Right cardiac atrium (tissue), 5 donors: ENCODE measurements at places on chromosomes 11 and 22.
A peak's percentile ranks its signal among the peaks of the same experiment; 100 is the strongest.

DNA sequence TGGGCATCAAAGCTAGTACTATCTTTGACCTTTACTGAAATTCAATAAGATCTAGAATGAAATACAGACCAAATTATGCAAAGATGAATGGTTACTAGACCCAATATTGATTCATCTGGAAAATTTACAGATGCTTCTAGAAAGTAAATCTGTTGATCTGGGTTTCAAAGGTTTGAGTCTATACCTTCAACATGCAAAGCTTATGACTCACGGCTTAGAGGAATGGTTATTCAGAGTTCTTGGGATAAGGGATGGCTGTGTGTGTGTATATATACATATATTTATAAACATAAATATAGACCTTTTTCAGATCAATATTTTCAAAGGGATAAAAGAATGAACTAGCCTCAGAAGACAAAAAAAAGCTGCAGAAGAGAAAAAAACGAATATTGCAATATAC lies 1.3 kb downstream of the SPTY2D1 start:
- DNase-seq: no peak

- DNase-seq: peak; percentile 96
These were observed 868 bp downstream of the TSPAN18 start for GRCh38 chr11:44727373-44728287.

DNA sequence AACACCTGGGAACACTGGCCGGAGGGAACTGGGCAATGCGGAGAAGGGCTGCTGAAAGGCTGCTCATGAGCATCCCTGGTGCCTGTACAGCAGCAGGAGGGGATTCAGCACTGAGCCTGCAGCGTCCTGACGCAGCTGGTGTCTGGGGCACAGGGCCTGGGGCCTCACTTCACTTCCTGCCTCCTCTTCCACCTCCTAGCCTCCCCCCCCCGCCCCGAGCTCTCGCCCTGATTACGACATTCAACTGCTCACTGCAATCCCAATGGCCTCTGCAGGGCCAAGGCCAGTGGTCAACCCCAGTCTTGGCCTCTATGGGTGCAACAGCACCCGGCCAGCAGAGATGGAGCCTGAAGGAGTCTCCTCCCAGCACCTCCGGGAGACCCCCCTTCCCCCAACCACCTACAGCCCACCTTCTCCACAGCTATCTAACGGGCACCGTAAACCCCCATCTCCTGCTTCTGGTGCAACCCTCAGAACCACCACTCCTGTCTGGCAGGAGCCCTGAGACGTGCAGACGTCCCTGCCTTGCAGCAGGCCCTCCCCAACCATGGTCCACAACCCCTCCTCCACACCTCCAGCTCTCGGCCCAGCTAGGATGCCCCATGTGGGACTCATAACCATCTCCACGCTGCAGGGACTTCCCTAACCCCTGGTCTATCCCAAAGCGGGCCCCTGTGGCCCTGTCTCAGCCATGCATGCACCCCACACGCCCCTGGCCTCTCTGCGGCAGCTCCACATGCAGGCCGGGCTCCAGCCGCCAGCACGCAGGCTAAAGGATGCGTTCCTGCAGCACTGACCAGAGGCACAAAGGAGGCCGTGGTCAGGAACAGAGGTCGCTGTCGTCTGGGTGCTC lies 38.2 kb downstream of the BRD1 start:
- DNase-seq: peak; percentile 60

DNA sequence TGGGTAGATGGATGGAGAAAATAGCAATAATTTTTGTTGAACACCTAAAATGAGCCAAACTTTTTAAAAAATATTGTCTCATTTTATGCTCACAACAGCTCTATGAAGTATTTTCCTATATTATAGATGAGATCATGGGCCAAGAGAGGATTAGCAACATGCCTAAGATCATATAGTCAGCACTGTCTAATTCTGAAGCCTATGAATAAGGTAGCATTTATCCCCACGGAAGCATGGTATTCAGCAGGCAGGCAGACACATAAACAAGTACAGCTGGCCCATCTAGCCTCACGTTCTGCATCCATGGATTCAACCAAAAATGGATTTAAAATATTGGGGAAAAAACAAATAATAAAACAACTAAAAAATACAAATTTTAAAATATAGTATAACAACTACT lies 21.9 kb upstream of the RAB30 start:
- no peak for DNase-seq

DNA sequence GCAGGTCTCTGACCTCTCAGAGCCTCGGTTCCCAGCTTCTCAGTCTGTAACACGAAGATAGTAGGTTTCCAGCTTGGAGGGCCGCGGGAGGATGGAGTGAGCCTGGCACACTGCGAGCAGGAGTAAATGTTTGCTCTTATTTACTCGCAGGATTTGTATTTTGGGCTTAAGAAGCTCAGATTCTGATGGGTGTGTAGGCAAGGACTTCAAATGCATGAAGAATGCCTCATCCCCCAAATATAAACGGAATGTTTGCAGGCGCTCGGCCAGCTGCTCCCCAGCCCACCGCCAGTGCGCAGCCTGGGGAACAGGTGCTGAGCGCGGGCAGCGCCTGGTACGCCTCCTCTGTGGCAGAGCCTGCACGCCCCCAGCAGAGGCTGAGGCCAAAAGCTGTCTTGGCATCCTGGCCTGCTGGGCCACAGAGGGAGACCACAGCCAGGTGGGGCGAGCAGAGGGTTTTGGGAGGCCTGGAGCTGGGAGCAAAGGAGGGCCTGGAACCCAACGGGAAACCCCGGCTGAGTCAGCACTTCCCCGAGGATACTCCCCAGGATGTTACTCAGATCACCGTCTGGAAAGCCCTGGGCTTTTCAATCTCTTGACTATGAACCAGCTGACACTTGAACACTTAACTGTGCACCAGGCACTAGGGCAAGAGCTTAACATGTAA lies 9.4 kb downstream of the EHD1 start:
- DNase-seq: peak; percentile 70

DNA sequence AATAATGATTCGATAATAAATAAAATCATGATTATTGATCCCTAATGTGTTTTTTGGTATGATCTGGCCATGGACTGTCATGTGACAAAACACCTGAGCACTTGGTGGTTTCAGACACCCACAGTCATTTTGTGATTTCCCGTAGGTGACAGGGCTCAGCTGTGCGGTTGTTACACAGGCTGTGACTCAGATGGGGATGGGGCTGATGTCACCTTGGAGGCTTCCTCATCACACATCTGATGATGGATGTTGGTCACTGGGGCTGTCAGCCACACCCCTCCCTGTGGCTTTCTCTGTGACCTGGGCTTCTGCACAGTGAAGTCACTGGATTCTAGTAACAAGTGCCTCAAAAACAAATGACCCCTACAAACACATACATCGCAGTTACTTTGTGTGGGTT lies 995.1 kb downstream of the BRD1 start:
- DNase-seq: no peak

GRCh38 chr11:20729597-20730105 lies 60.3 kb downstream of the NELL1 start:
- no peak for DNase-seq

- no peak for DNase-seq
These were observed 48.9 kb downstream of the ST14 start for GRCh38 chr11:130208241-130209127.

DNA sequence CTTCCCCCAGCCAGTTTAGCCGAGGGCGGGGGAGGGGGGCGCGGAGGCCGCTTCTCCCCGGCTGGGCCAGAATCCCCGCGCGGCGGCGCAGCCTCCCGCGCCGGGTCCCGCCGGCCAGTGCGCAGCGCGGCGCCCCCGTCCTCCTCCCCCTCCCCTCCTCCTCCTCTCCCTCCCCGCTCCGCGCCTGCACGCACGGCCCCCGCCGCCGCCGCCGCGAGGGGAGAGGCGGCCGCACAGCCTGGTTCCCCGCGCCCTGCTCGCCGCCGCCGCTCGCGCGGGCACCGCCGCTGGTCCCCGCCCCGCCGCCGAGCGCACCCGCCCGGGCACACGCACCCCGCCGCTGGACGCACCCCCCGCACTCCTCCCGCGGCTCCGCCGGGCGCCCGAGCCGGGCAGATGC lies at the start of gene FLRT1:
FLRT1 (plus strand) TSS at position 356 of the 400 bp plus-strand sequence. CDS start 80,337 bp downstream, outside the sequence.
- DNase-seq: no peak

- DNase-seq: no peak
These were observed 23.8 kb downstream of the LRRC10B start for GRCh38 chr11:61532134-61533038.

GRCh38 chr11:68938088-68938487 lies 34.4 kb downstream of the IGHMBP2 start:
- DNase-seq: no peak

DNA sequence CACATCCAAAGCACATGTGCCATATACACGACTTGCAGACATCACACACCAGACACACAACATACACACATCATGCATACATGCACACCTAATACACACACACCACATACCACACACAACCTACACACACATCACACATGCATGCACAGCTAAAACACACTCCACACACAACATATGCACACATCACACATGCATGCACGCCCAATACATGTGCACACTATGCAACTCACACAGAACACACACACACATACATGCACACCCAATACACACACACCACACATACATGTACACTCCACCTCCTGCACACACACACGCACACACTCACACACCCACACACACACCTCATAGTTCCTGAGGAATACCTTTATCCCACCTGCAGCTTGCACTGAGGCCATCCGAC lies 436.0 kb downstream of the MIAT start:
- no peak for DNase-seq

DNA sequence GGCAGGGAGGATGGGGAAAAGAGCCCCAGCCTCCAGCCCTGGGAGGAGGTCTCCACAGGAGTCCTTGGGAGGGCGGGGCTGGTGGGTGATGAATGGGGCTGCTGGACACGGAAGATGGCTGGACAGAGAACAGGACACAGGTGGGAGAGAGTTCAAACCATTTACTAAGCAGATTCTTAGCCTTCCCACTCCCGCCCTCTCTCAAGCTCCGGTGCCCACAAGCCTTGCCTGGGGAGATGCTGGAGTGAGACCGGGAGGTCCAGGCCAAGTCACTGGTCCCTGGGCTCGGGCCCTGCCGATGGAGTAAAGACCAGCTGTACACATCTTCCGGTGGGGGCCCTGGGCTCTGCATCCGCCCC lies 1.4 kb downstream of the CLDN5 start:
- no peak for DNase-seq

- no peak for DNase-seq
These were observed 2.2 kb upstream of the OR51E2 start for GRCh38 chr11:4699697-4700435.

- DNase-seq: peak; percentile 67
These were observed 785 bp upstream of the SUSD2 start for GRCh38 chr22:24180316-24181087.

DNA sequence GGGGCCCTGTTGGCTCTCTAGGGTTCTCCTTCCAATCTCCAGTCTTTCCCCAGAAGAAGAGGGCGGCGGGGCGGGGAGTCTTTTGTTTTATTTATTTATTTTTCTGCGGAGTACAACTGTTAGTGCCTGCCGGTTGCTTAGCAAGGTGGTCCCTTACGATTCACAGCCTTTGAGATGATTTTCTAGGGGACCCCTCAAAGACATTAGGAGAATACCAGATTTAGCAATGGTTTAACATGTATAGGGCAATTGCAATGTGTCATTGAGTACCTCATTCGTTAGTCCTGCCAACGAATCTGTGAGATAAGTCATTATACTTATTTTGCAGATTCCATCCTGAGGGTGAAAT lies 307 bp upstream of the MRPL16 start:
- DNase-seq: no peak

- DNase-seq: no peak
These were observed 19.4 kb downstream of the ELFN2 start for GRCh38 chr22:37407856-37408255.

- DNase-seq: no peak
These were observed 561.8 kb downstream of the SOX6 start for GRCh38 chr11:15794361-15795150.

- no peak for DNase-seq
These were observed 4.1 kb downstream of the WEE1 start for GRCh38 chr11:9577556-9577955.

DNA sequence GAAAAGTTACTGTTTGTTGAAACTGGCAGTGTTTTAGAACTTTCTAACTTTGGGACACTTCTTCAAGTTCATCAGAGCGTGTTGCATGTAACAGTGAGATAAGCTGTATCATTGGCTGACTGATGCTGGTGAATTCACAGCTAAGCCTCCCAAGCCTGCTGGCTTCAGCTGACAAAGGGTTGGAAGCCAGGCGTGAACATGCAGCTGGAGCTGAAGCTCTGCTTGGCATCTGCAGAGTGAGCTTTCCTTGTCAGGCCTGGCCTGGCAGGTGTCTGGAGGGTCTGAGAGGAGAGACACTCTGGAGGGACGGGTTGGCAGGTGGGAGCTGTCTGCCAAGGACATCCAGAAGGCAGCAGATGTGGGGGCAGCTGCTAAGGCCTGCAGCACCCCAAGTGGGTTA lies 1.5 kb downstream of the AMPD3 start:
- no peak for DNase-seq

- DNase-seq: no peak
These were observed 27.7 kb downstream of the ARFGAP2 start for GRCh38 chr11:47148903-47149531.

DNA sequence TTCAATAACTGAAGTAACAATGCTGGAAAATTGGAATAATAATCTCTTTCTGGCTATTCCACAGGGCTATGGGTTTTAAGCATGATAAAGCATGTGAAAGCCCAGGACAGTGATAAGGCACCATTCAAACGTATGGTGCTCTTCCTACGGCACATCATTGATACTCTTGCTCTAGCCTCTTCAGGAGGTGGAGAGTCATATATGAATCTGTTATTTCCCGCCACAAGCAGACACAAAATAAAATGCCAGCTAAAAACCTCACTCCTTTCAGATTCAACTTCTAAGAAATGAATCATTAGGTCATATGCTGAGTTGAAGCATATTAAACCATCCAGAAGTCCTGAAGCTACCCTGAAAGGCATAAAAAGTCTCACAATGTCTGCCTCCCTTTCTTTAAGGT lies 49.9 kb downstream of the FZD4 start:
- no peak for DNase-seq

DNA sequence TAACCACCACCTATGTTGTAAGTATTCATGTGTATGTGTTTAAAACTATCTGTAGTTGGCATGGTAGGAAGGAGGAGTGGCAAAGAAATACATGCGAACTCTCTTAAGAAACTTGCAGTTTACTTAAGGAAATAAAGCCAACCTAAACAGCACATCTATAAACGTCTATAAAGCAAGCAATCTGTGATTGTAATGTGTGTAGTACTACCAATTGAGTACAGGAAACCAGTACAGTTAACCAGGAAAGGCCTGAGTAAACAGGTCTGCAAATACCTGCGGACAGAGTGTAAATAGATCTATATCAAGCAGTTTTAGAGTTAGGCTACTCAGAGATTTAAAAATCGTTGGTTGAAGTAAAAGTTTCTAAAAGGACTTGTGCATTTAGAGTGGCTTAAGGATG lies 59.5 kb upstream of the AMOTL1 start:
- no peak for DNase-seq

DNA sequence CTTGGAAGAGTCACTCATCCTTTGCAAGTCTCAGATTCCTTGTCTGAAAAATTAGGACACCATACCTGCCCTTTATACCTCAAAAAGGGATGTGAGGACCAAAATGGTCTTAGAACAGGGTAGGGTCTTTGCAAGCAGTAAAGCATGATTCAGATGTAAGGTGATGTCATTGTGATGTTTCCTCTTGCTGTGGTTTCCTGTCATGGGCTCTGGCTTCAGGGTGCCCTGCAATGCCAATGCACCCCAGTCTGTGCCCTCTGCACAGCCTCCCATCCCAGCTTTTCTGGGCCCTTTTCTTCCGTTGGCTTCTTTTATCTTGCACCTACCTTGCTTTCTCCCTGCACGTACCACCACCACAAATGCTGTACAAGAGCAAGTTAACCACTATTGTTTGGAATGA lies 87.8 kb upstream of the NNMT start:
- no peak for DNase-seq

GRCh38 chr11:35235936-35236666 lies 97.1 kb downstream of the CD44 start:
- DNase-seq: no peak
